GM03348 (cell line): ENCODE measurements at places on chromosomes 12 and 14.

DNA sequence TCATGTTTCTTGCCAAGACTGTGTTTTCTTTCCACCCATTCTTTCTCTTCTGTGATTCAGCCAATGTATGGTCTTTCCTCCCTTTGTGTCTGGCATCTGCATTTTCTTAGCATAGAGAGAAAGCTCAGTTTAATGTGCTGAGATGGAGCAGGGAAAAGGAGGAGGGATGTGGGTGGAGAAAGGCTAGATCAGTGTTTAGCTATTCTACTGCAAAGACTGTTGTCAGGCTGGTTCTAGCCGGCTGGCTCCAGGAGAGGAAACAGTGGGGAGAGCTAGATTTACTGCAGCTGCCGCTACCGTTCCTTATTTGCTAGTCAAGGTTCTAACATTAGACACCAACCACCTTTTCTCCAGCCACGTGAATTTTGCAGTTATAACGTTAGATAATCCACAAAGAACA, 5.2 kb upstream of the RIMKLB start:
- DNase-seq: peak; percentile 51

GRCh38 chr14:75484711-75485429, 37.4 kb upstream of the BATF start:
- no peak for DNase-seq

- DNase-seq: no peak
Observed at GRCh38 chr12:120276734-120277133, 11.2 kb upstream of the PXN start.

DNA sequence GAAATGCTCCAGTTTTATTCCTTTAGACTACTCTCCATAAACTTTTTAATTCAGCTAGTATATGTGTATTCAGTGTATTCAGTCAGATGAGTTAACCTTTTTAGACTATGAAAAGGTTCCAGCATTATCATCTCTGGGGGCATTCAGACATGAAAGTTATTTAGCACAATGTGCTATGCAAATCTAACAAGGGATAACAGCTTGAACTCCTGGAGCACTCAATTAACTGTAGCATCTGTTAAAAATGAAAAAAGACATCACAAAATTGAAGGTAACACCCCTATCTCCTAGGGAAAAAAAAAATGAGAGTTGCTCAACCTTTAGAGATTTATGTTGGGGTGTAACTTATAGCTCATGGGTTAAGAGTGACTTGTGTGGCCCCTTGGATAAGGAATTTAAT, 211.5 kb downstream of the PHLDA1 start:
- no peak for DNase-seq

DNA sequence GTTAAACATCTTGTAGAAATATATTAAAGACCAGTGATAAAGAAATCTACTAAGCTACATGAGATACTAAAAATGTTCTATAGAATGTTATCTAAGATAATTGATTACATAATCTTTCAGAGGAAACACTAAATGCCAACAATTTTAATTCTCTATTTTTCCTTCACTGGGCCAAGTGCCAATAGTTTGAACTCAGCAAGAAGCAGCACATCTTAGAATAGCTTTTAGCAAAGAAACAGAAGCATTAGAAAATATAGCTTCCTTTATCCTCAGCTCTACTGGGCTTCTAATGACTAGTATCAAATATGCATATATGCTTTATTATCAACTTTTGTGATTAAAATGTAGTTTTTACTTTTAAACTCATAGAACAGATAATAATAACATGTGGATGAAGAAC, 461.4 kb upstream of the USP15 start:
- DNase-seq: no peak

DNA sequence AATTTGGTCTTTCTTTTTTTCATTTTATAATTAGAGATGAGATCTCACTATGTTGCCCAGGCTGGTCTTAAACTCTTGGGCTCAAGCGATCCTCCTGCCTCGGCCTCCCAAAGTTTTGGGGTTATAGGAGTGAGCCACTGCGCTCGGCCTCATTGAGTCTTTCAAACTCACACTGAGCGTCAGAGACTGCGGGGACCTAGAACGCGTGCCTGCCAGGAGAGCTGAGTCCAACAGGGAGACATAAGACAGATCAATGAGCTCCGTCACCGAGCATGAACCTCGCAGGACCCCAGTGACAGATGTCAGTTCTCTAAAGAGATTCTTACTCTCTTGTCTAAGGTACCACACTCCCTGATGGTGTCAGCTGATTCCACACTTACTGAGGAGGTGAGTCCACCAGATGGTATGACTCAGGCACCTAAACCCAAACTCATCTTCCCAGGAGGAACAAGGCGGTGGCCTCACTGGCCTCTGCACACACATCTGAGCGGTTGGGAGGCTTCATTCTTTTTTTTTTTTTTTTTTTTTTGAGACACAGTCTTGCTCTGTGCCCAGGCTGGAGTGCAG, 58.9 kb downstream of the CCDC88C start:
- no peak for DNase-seq

DNA sequence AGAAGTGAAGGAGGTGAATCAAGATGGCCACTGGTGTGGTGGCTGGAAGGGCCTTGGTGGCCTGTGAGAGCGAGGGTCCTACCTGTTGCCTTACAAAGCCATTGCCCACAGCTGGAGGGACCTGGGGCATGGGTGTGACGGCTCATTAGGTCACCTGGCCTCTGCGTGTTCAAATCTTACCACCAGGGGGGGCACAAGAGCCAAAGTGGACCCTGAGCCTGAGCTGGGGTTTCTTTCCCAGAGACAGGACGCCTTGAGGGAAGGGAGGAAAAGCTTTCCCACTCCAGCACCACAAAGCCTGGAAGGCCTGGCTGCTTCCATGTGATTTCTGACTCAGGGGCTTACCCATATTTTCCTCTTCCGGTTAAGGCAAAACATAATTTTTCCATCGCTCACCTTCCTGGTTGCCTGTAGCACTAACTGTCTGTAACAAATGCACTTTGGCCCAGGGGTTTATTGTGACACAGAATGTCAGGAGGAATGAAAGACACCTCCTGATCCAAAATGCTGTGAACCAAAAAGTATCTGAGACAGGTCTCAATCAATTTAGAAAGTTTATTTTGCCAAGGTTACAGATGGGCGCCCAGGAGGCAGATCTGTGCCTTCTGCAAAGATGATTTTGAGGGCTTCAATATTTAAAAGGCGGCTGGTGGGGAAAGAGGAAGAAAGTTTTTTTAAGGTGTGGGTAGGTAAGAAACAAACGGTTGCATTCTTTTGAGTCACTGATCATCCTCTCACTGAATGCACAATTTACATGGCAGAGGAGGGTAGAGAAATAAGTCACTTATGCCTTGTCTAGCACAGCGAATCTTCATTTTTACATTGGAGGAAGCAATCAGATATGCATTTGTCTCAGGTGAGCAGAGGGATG, 4.3 kb upstream of the CD9 start:
- peak; percentile 94 for DNase-seq

DNA sequence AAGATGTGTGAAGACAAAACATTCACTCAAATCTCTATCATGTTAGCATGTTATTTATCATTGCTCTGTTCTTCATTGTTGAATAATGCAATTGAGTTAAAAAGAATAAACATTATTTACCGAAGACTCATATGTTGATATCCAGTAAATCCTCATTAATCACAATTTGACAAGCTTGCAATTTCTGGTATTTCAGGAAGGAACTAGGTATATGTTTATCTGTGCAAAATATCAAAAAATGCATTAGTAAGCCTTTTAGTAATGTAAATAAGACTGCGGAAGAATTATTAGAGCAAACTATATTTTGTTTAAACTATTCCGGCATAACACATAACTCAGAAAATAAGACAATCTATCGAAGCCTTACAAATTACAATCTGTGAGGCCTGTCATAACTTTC, 222.7 kb upstream of the NOVA1 start:
- DNase-seq: no peak

- no peak for DNase-seq
Observed at GRCh38 chr12:24950231-24950834, 1.4 kb upstream of the BCAT1 start.

GRCh38 chr12:50914872-50915484, 37.4 kb upstream of the HIGD1C start:
- DNase-seq: no peak

DNA sequence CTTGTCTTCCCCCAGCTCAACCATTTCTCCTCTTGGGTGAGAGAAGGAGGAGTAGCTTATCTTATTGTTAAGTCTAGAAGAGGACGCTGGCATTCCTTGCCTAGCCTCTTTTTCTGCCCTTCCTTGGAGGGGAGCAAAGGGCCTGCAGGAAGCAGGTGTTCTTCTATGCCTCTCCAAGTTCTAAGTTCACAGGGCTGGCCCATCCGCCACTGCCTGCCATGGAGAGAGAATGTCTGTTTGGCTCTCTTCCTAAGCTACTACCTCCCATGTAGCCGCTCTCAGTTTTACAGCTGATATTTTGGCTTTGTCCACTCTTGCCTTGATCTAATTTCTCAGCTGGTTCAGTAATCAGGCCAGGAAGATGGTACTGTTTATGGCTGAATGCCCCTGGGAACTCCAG, 201.2 kb downstream of the NTF3 start:
- DNase-seq: no peak

GRCh38 chr12:94841177-94841576, 162.3 kb downstream of the NDUFA12 start:
- no peak for DNase-seq

GRCh38 chr14:61183196-61183885, 97.8 kb downstream of the TMEM30B start:
- no peak for DNase-seq

DNA sequence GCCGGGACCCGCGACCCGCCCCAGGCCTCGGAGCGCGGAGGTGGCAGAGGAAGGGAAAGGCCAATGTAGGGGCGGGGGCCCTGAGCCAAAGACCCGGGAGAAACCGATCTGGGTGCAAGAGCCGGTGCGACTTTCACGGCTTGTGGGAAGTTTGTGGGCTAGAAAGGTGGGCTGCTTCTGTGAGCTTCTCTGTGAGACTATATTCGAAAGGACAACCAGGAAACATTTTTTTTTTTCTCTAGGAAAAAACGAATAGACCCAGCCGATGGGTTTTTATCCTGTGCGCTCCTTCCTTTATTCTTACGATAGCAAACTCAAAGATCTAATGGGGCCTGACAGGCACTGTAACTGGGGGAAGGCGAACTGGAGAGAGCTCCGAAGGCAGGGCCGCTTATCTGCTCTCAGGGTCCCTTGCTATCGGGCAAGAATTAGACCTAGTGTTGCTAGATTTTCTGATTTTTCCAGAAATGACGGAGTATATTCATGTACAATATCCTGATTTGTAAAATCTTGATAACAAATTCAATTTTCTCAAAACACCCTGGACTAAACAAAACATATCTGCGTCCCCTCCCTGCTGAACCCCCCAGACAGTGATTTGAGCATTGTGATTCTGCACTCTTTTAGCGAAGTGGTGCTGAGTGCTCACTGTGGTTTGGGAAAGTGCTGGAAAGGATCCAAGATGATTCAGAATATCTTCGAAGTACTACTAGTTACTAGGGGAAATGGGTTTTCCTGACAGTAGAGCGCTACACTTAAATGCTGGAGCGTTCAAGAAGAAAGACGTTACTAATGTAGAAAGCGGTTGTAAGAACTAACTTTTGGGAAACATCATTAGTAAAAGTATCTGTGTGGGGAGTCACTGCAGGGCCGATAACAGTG, 563 bp upstream of the STXBP6 start:
- DNase-seq: peak; percentile 43

GRCh38 chr12:23564451-23565152, 384.9 kb downstream of the SOX5 start:
- no peak for DNase-seq

GRCh38 chr14:67650151-67650550, 24.3 kb downstream of the VTI1B start:
- DNase-seq: no peak

DNA sequence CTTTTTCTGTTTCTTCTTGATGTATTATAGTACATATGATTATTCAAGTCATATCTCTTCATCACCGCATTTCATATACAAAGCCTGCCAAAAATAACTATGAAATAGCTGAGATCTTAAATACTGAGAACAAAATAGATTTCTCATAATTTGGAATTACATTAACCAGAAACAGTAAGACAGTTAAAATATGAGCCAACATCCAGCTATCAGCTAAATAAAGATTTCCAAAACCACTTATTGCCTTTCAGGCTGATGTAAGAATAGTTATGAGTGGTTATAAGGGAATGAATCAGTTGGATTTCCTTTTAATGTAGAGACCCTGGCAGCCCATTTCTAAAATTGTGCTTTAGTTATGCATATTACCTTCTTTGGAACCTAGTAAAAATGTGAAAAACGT, 47.4 kb downstream of the TMEM117 start:
- no peak for DNase-seq

- no peak for DNase-seq
Observed at GRCh38 chr12:86091681-86092080, 164.5 kb downstream of the MGAT4C start.

DNA sequence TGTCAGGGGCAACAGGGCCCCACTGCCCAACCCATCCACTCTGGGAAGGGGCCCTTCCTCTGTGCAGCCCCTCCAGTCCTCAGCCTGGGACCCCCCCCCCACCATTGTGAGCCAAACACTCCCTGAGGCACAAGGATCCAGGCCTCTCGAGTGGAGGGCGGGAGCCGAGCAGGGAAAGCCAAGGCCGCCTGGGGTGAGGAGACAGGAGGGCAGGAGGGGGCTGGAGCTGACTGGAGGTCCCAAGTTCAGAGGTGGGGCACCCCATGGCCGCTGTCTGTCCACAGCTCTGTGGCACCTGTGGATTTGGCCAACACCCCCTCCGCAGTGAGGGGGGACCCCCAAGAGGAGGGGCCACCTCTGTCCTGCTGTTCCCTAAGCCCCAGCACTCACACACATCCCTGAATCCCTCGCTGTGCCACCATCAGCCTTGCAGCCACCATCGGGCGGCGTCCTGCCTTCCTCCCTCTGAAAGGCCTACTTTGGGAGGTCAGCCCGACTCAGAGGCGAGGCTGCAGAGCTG, 25.4 kb upstream of the C14orf180 start:
- no peak for DNase-seq

- no peak for DNase-seq
Observed at GRCh38 chr12:128825835-128826234, 2.1 kb upstream of the SLC15A4 start.

- no peak for DNase-seq
Observed at GRCh38 chr12:42422785-42423184, 96.8 kb downstream of the PPHLN1 start.

DNA sequence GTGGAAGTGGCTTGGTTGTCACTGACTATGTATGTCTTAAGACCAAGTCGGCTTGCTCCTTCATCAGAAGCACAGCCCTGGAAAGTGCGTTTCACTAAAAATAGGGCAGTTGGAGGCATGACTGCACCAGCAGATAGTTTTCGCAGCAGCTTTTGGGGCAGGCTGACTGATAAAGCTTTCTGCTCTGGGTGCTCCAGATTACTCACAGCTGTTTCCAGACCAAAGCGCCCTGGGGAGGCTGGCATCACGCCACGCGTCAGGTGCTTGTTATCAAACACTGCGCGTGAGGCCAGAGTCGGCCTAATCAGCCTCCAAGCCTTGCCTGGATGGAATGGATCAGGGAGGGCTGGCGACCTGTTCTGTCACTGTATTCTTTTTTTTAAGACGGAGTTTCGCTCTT, 13.3 kb upstream of the LRRC10 start:
- no peak for DNase-seq

GRCh38 chr12:56775638-56776037, 12.5 kb downstream of the HSD17B6 start:
- DNase-seq: no peak
